ENCODE measurements at places on chromosomes 4 and X.

- no peak for DNase-seq
Measured at GRCh38 chrX:10077425-10078188, 79.2 kb upstream of the CLCN4 start.

- no peak for DNase-seq
Measured at GRCh38 chr4:157558016-157558415, 337.5 kb downstream of the GRIA2 start.

DNA sequence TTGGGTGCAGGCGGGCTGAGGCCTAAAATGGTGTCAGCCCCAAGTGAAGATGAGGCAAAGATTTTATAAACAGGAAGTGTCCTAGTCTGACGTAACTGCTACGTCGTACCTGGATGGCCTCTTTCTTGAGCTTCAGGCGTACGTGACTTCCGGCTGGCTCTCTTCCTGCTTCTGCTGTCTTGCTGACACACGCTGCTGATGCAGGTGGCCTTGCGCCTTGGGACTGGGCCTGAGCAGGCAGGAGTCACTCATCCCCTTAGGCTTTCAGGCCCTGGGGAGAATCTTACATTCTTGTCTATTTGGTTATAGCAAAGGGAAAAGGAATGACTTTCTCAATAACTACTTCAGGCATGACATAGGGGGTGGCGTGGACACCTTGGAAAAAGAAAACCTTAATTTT, 20.1 kb upstream of the ABRAXAS1 start:
- no peak for DNase-seq

DNA sequence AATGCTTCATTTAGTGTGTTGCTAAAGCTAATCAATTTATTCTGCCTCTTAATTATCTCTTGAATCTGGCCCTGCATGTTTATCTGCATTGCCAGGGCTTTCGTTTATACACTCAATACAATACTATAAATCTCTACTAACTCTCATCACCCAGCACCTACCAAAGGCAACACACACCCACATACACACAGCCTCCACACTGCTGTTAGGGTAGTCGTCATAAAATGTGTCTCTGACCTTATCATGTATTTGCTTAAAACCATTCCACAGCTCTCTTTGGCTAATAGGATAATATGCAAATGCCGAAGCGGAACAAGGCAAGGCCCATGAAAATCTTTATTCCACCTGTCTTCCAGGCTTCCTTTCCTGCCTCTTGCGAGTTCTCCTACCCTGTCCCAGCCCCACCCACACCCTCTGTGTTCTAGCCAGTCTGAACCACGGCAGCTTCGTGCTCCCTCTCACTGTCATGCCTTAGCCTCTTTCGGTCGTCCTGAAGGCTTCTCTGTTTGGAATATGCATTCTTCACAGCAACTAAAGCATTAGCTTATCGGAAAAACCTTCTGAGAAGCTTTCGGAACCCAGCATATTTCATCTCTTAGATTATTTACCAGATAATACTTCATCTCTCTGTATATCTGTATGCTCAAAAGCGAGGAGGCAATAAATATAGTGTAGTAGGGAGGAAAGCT, 333.5 kb downstream of the TENM3 start:
- DNase-seq = no peak

DNA sequence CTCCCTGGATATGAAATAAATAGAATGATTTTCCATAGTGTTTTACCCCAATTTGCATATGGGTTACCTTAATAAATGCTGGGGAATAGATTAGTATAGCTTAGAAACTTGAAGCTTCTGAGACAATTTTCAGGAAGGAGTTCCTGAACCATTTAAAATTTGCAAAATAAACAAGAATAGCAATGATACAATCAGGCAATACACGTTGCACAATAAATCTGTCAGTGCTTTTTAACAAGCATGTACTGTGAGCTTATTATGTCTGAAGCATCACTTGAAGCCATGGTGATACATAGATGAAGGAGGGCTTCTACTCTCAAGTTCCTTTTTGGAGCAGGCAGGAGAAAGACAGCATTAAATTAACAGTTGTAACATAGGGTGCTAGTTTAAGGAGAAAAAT, 84.2 kb upstream of the WDFY3 start:
- no peak for DNase-seq

DNA sequence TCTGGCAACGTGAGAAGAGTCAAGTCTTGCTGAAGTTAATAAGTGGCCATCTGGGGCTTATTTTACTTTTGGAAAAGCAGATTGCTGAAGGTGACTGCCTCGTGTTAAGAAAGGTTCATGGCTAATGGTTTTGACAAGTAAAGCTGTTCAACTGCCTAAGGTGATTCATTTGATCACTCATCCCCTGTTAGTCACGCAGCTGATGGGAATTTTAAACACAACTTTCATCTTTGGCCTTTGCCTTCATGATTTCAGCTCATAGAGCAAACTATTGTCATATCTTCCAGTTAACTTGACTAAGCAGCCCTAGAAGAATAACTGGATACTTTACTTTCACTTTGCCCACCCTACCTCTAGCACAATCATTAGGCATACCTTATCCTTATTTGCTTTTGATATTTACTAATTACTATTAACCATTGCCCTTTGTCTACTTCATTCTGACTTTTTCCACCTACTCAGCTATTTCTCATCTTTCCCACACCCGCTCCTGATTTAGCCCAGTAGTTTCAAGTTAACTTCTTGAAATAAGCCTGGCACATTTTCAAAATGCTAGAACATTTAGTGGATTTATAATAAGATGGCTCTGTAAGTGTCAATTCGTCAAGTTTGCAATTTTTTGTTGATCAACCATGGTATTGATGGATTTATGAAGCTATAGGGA, 170.6 kb upstream of the S100G start:
- DNase-seq = no peak

- DNase-seq = no peak
Measured at GRCh38 chrX:132118358-132118757, 9.5 kb downstream of the FRMD7 start.

DNA sequence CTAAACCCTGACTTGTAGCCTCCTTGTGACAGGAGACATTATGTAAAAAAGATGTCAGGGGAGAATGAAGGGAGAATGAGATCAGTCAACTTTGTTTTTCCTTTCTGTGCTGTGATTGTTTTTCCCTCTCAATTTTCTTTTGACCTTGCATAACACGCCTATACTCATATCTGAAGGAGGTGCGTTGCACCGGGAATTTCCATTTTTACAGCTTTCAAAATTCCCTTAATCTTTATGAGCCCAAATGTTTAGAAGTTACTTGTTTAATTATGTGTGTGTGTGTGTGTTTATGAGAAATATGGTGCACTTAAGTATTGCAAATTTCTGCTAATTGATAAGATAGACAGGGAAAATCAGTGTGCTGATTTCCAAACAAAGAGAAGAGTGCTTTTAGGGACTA, 21.6 kb downstream of the SYNPO2 start:
- no peak for DNase-seq

DNA sequence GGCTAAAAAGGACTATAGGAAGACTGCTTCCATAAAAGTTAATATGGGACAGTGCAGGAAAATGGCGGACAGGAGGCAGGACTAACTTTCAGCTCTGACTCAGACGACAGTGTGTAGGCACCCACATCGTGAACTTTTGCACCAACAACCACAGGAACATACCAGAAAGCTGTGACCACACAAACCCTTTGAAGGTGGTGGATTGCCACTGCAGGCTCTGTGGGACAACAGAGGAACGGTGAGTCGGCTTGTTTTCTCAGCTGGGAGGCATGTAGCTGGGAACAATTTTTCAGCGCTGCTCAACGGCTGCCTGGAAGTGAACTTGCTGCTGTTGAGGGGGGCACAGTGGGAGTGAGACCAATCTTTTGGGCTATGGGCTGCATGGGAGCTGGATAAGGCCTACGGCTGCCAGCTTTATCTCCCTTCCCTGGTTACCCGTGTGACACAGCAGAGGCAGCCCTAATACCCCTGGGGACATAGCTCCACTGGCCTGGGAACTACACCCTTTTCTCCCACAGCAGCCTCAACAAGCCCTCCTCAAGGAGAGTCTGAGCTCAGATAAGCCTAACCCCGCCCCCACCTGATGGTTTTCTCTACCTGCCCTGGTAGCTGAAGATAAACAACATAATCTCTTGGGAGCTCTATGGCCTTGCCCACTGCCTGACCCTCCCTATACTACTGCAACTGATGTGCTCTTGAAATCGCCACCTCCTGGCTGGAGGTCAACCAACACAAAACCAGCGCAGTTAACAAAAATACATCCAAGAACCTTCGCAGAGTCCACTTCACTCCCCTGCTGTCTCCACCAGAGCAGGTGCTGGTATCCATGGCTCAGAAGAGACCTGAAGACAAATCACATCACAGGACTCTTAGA, 1537.0 kb downstream of the C4orf33 start:
- DNase-seq = no peak

DNA sequence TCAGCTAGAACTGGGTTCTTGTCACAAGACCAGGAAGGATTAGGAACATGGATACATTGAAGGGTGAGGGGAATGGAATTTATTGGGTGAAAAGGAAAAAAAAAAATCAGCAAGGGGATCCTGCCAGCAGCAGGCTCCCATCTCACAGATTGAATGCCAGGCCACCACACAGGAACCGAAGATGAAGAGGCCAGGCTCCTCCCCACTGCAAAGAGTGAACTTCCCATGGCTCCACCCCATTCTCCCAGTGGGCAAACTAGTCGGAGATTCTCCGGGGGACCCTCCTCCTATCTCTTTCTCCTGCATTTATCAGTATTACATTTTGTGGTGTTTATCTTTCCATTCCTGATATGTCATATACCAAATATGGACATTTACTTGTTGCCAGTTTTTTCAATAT, 46.0 kb upstream of the MAGED1 start:
- DNase-seq = no peak

DNA sequence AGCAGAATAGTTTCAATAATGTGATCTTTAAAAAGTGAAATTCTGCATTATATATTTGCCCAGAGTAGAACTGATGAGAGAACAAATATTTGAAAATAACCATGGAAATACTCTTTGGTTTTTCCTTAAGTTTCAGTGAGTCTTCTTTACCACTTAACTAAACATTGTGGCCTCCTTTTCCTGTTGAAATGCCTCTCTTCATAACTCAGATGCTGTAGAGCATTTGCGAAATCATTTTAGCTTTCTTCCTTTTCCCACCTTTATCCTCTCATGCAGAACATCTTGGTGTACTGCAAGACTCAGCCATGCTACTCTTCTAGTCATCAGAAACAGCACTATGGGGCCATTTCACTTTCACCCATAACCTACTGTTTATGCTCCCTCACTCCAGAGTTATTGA, 48.2 kb downstream of the CASK start:
- DNase-seq = no peak

GRCh38 chrX:15594371-15594770, 6.4 kb downstream of the ACE2 start:
- DNase-seq = no peak

DNA sequence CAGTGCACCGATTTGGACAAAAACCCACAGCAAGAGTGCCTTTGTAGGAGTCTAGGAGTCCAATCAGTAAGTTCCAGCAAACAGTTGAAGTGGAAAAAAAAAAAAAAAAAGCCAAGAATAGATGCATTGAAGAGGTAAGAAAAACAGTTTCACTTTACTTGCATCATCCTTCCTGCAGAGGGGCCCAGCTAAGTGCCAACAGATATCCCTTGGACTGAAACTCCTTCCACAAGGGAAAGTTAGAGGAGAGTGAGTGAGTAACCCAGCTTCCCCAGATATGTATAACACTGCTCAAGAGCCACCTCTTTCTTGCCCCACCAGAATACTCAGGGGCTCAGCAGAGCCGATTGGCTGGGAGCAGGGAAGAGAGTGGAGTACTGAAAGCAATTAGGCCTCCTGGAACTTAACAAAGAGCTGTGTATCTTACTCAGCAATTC, 617.7 kb upstream of the SMIM31 start:
- no peak for DNase-seq

DNA sequence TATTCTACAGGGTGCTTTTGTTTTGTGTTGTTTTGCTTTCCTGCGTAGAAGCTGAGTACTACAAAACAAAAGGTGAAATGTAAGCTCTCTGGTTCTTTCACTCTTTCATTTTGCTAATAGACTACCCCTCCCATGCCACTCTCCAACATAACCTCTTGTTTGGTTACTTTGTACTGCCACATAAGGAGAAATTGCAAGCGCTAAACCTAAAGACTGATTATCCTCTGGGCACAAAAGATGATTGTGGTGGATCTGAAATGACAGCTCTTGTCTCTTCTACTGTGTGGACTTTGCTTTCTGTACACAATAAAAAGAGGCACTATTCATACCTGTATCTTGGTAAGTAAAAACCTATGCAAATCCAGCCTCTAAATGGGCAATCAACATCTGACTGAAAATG, 5.3 kb downstream of the MBNL3 start:
- no peak for DNase-seq

DNA sequence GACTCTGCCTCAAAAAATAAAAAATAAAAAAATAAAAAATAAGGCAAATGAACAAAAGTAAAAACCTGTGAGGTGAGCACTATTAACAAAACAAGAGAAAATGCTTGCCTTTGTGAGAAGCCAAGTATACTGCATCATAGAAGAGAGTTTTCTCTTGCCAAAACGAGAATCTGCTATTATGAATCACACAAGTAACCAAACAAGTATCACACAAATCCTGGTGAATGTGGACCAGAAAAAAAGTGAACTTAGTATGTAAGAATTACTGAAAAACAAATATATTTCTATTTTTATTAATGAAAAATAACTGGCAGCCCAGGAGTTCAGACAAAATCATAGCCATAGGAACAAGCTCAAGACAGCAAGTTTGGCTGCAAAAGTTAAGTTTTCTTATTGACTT, 193.5 kb downstream of the PDGFC start:
- DNase-seq = no peak

DNA sequence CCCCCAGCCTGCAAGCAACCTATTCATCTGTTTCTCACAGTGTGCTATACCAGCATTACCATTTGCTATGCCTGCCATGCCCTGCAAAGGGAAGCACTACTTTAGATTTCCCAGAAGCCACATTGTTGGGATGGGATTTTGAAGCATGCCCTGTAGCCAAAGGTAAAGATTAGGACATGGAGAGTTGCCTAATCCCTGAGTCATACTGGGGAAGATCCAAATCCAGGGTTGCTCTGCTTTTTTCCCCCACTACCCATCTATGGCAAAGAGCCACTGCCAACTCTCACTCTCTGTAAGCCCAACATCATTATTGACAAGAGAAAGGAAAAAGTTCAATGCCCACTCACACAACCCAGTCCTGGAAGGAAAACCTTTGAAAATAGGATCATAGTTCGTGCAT, 36.7 kb upstream of the TMEM164 start:
- DNase-seq = no peak

DNA sequence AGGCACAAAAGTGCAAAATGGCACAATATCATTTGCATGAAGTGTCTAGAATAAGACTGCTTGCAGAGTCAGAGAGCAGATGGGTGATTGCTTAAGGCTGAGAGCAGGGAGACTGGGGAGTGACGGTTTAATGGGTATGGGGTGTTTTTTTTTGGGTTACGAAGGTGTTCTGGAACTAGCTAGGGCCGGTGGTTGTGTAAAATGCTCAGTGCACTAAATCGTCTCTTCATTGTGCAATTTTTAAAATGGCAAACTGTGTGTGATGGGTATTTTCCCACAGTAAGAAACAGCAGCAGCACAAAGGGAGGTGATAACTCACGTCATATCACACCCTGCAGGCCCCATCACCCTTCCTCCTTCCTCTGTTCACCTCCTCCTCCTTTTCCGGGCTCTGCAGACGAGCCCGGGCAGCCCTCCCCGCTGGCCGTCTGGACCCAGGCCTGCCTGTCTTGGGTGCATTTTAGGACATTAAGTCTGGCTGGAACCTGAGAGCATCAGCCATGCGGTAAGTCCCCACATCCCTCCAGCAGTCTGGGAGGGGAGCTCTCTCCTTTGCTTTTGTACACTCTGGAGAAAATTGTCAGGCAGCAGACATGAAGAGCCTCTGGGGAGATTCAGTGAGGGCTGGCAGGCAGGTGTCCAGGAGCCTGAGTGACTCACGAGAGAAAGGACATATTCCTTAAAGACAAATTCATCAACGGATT, 42.7 kb downstream of the ASMT start:
- DNase-seq = peak; percentile 47

GRCh38 chr4:141658309-141658708, 21.9 kb downstream of the IL15 start:
- DNase-seq = no peak
